AG09319 (cell line): ENCODE measurements at places on chromosomes 12 and 14.

GRCh38 chr12:125271892-125272291 is 206.7 kb downstream of the AACS start:
- no peak for DNase-seq

DNA sequence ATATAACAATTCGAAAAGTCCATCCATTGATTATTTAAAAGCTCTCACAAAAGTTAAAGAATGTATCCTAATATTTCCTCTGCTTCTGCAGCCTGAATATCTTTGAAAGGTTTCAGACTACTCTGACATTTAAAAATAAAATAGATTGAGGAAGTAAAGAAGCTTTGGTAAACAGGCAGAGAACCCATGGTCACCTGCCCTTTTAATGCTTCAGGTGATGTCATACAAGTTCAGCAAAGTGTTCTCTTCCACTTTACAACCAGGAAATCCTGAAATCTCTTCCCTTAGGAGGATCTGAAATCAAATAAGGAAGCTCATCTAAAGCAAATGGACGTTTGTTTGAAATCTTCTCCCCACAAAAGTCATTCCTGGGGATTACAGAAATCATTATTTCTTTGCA is 322.4 kb downstream of the PDZRN4 start:
- no peak for DNase-seq

DNA sequence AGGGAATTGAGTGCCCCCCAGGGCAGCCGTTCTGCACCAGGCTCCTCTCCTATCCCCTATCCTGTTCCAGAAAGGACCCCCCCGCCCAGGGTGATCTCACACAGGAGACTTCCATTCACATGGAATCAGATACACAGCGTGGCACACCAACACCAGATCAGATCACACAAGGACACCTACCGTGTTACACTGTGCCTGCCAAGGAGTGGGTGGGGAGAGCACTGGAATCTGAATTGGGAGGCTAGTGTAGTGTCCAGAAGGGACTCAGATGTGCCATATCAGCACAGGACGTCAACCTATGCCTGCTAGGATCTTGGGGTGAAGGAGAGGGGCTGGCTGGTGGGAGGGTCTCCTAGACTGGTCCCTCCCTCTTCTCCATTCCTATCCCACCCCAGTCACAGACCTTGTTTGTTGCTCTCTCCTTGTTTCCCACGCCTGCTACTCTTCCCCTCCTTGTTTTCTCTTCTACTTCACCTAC is 2.3 kb downstream of the PTMS start:
- no peak for DNase-seq

DNA sequence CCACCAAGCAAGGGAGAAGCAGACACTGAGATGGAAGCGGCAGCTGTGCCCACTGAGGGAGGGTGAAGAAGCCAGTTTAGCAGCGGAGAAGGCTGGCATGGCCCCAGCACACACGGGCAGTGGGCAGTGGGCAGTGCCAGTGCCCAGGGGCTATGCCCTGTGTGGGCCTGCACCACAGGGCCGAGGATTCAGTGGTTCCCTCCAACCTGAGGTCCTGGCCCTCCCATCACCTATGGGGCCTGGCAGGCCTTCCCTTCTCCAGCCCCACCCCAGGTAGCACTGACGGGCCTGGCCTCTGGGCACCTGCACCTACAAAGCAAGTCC is 81.1 kb downstream of the ITPK1 start:
- no peak for DNase-seq

- peak; percentile 53 for DNase-seq
These were observed 257.6 kb downstream of the EGLN3 start for GRCh38 chr14:33693237-33693636.

- DNase-seq, result no peak
These were observed 38.7 kb upstream of the LYZ start for GRCh38 chr12:69309461-69309860.

DNA sequence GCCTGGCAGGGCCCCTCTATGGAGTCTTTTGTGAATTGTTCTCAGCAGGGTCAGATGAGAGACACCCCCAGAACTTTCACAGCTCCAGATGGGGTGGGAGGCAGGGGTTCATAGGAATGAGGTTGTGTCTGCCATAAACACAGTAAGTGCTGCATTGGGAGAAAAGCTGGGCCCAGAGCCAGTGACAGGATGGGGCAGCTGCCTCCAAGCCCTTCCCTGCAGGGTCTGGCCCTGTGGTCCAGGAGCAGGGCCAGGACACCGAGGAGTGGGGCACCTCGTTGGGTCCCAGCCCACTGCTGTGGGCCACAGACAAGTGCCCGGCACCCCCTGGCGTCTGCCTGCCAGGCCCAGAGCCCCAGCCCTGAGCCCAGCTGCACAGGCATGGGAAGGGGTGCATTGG is 13.3 kb downstream of the INF2 start:
- no peak for DNase-seq

DNA sequence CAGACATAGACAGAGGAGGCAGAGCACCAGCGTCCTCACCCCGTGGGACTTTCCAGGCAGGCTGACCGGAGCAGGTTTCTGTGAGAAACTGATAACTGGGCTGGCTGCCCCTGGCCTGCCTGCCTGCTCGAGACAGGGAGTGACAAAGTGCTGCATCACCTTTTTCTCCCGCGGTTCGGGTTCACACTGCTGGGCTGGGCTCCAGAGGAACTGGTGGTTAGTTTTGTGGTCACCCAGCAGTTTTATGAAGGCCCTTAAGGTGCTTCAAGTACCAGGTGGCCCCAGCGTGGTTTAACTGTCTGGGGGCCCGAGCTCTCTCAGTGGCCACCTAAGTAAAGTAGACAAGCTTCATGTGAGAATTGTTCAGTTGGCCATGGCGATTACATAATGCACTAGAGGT is 1073.6 kb downstream of the BCL11B start:
- no peak for DNase-seq

- no peak for DNase-seq
These were observed 3.3 kb downstream of the PARP2 start for GRCh38 chr14:20346713-20347112.

DNA sequence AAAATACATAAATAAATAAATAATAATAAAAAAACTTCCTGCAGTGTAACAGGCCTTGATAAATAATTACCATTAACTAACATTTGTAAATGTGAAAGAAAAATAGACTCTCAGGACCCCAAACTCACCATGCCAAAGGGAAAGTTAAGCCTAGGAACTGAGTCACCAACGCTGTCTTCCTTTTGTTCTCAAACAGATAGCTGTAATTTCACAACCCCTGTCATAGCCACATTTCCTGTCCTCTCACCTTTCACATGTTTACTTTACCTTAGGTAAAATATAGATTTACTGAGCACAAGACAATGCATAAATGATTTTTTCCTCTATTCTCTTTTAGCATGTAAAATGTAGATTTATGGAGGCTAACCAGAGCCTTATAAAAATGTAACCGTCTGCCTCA is 35.9 kb upstream of the CHST11 start:
- no peak for DNase-seq
